CD4-positive, alpha-beta T cell treated with Interleukin-10 for 1 hour (primary cell): ENCODE measurements at places on chromosomes 2 and 18.

- DNase-seq: no peak
These were observed 6.3 kb downstream of the PDCD1 start for GRCh38 chr2:241852116-241852980.

DNA sequence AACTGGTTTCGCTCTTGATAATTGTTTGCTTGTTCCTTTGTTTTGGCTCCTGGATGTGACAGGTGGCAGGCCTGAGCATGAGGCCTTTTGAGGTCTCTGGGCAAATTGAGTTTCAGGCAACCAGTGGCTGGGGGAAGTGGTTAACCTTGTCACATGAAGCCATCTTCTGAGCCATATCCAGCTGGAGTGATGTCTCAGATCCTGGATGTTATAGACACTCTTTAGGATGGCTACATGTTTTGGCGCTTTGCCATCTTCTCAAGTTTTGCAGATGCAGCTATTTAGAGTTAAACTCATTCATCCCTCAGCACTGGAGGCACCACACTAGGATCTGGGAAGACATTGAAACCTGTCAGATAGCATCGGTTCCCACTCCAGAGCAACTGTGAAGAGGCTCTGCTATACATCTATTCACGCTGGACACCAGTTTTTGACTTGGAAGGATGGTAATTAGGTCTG, 25.3 kb upstream of the TACR1 start:
- no peak for DNase-seq

DNA sequence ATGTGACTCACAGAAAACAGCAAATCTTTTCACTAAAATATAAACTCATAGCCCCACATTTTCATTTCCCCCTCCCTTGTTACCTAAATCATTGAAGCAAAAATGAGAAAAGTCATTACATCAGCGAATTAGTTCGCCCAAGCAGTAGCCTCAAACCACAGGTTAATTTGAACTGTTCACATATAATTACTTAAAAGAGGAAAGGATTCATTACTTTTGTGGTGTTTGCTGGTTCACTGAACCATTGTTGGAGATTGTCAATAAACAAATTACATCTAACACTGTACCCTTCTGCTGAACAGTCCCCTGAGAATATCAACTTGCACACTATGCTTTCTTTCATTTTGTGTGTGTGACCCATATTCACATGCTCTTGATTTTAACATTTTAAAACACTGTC, 238.7 kb downstream of the ERBB4 start:
- no peak for DNase-seq

DNA sequence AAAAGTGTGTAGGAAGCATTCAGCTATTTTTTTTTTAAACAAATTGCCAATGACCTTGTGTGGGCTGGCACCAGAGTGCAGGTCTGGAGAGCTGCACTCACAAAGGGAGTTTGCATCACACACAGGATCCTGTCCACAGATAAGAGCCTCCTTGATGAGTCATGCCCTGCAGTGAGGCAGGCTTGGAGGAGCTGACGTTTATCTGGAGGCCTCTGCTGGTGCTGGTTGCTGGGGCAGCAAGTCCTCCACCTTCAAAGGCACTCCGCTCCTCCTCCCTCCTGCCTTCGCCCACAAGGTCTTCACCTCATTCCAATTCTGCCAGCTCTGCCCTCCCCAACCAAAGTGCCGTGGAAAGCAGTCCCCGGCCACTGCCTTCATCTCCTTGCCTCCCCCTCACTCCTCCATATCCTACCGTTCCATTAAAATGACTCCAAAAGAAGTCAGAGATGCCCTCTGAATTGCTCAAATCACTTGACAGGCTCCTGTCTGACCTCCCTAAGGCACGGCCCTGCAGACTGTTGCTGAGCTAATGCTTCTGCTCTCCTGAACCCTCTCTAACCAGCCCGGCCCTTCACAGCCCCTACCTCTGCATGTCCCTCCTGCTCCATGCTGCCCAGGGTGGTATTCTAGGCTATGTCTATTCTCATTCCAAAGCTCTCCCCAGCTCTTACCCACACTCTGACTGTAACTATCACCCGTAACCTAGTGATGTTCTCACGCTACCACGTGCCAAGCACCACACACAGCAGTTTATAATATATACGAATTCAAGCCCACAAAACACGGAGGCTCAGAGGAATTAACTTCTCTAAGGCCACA, 30.9 kb downstream of the LONRF2 start:
- DNase-seq: peak; percentile 9
